ENCODE measurements at places on chromosomes 16 and 17. TPM values are rescaled to one million over a fixed set of nuclear protein-coding genes. Genes with fewer than 3 reads are reported as not detected.

Gene JPT2
- total RNA-seq = 53.1 TPM

Gene TNFRSF17
- 1.4 TPM for total RNA-seq

Gene C17orf75
- 11.7 TPM for total RNA-seq

Gene ZNF629
- total RNA-seq = 11.9 TPM

Gene MMP2
- 178 TPM for total RNA-seq

Gene CTRB1
- total RNA-seq = not detected

Gene CCL17
- 2.8 TPM for total RNA-seq

Gene GPRC5C
- 58.2 TPM for total RNA-seq

Gene POLR3K
- total RNA-seq = 12.1 TPM

Gene CORO6
- 6.6 TPM for total RNA-seq

Gene MGAT5B
- total RNA-seq = 1.3 TPM

Gene C16orf74
- total RNA-seq = 1.5 TPM

Gene NRN1L
- total RNA-seq = 1.7 TPM

Gene TMIGD1
- not detected for total RNA-seq

Gene C16orf46
- not detected for total RNA-seq

Gene TMEM132E
- total RNA-seq = 0.53 TPM

Gene ZNF750
- total RNA-seq = 4.7 TPM

Gene CLDN6
- total RNA-seq = not detected

Gene CES1
- total RNA-seq = 323 TPM

Gene KRT12
- not detected for total RNA-seq

Gene GUCY2D
- 3.1 TPM for total RNA-seq

Gene CLEC18A
- 2.7 TPM for total RNA-seq

Gene RCVRN
- total RNA-seq = not detected

Gene ABCA3
- 491 TPM for total RNA-seq

Gene KCNH6
- total RNA-seq = 0.27 TPM

Gene MFAP4
- 179 TPM for total RNA-seq

Gene KNOP1
- total RNA-seq = 10.9 TPM

Gene HOXB4
- 5.8 TPM for total RNA-seq

Gene SEBOX
- total RNA-seq = not detected

Gene ZP2
- total RNA-seq = not detected

Gene LASP1
- 158 TPM for total RNA-seq

Gene TBX2
- 83.3 TPM for total RNA-seq

Gene SYT17
- total RNA-seq = 11.8 TPM

Gene RRAD
- 11.8 TPM for total RNA-seq

Gene ARL5C
- not detected for total RNA-seq

Gene CX3CL1
- total RNA-seq = 33.6 TPM

All from lower lobe of right lung (tissue), 2 donors.